ENCODE measurements at places on chromosomes 4 and X.

GRCh38 chr4:57231781-57232180 lies 121.6 kb upstream of the IGFBP7 start:
- no peak for DNase-seq

DNA sequence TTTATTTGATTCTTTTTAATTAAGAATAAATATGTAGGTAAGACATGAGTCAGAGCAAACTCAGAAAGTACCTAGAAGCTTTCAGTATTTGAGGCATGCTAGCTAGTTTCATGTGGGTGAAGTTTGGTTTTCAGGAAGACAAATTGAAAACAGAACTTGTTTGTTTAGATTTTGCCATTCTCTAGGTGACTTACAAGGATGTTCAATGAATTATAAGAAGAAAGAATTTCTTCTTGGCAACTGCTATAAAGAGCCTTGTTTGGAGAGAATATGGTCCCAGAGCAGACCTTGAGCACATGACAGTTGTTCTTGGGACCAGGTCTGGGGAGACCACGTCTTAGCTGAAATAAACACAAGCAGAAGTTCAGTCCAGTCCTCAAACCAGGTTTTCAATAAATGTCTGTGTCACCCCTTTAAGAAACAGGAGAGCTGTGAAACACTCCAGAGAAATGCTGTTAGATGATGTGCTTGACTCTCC lies 38.0 kb upstream of the IL21 start:
- DNase-seq, result no peak

GRCh38 chr4:54661169-54661568 lies 3.4 kb downstream of the KIT start:
- DNase-seq, result no peak

DNA sequence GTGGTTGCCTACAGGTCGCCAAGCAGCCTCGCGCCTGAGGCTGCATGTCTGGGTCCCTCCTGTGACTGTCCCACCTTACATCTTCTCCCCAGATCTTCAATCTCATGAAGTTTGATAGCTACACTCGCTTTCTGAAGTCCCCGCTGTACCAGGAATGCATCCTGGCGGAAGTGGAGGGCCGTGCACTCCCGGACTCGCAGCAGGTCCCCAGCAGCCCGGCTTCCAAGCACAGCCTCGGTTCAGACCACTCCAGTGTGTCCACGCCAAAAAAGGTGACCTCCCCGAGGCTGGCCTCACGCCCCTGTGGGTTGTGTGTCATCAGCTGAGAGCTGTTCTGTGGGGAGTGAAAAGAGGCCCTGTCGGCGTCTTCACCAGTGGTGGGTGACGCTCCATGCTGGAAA lies 24.9 kb upstream of the HGFAC start:
- DNase-seq, result no peak

- no peak for DNase-seq
Measured at GRCh38 chr4:26892480-26893150, 32.0 kb downstream of the STIM2 start.

GRCh38 chr4:128322311-128322710 lies 34.7 kb upstream of the PGRMC2 start:
- DNase-seq, result no peak

- no peak for DNase-seq
Measured at GRCh38 chrX:129512409-129512808, 10.9 kb downstream of the SMARCA1 start.

DNA sequence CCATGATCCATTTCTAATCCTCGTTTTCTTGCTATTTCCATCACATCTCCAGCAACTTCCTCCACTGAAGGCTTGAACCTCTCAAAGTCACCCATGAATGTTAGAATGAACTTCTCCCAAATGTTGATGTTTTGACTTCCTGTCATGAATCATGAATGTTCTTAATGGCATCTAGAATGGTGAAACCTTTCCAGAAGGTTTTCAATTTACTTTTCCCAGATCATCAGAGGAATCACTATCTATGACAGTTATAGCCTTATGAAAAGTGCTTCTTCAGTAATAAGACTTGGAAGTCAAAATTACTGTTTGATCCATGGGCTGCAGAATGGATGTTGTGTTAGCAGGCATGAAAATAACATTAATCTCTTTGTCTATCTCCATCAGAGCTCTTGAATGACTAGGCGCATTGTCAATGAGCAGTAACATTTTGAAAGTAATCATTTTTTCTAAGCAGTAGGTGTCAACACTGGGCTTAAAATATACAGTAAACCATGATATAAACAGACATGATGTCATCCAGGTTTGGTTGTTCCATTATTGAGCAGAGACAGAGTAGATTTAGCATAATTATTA lies 268.2 kb downstream of the KCNIP4 start:
- DNase-seq, result no peak

DNA sequence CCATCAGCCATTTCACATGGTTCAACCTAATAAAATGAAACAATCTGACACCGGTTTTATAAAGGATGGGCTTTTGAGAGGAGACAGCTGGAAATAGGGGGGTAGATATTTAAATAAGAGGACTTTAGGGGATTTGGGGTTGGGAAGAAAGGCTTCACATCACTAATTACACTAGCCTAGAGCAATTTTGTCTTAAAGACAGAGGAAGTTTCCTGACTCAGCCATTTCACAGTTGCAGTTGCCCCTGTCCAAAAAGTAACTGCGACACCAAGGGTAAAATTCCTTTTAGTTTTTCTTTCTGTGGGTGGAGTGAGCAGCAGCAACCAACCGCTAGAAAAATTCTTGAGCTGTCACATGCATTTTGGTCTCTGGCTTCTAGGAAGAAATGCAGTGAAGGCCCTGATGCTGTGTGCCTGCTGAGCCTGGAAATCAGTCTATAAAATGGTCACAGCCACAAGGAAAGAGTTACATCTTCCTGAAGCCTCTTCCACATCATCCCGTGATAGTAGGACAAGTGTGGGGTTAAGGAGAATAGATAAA lies 233.6 kb downstream of the ZNF674 start:
- DNase-seq, result no peak

DNA sequence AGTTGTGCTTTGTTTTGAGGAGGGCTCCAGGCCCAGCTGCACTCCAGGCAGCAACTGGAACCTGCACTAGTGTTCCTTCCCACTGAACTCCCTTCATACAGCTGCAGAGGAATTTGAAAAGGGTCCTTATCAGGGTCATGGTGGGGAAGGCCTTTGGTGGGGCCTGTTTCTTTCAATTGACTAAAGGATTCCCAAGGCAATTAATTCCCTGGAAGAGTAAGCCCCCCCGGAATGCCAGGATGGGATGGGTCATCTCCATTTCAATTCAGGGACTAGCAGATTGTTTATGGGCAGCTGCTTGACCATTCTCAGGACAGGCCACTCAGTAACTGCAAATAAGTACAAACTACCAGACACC lies 45.3 kb downstream of the TSC22D3 start:
- DNase-seq, result no peak

DNA sequence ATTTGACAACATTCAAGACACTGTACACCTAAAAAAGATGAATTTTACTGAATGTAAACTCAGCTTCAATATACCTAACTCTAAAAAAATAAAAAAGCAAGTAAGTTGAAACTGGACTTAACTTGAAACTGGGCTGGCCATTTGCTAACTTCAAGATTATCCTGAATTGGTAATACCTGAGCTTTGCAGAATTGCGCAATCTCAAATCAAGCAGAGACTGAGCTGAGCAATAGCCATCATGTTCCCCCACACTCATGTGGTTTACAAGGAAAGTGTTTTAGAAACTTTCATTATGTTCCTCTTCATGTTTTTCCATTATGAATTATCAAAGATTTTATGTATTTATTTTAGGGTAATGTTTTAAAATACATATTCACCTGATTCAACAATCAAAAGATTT lies 38.7 kb downstream of the ANXA5 start:
- DNase-seq, result no peak

- no peak for DNase-seq
Measured at GRCh38 chr4:10186228-10187214, 69.9 kb upstream of the WDR1 start.

GRCh38 chr4:129966175-129966574 lies 870.2 kb downstream of the C4orf33 start:
- DNase-seq, result no peak
